ENCODE measurements at places on chromosomes 1 and 21.

GRCh38 chr1:32871364-32872191, 866 bp upstream of the FNDC5 start:
- ATAC-seq, result no peak

DNA sequence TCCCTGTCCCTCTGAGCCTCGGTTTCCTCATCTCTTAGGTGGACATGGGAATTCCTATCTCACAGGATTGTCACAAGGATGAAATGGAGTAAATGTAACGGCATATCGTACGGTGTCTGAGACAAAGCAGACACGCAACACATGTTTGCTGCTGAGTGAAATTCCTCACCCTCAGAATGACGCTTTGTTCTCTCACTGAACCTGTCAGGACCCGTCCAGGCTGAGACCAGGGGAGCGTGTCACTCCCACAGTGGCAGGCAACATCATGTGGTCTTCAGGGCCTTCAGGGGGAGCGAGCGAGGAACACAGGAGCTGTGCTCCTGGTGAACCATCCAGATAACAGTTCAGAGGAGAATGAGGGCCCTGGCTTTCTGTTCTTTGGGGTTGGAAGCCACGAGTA, 74.2 kb downstream of the TOMM20 start:
- no peak for ATAC-seq

- ATAC-seq, result no peak
Measured at GRCh38 chr1:56199956-56200355, 379.4 kb downstream of the PLPP3 start.

- no peak for ATAC-seq
Measured at GRCh38 chr21:39137248-39138178, 45.7 kb downstream of the PSMG1 start.

- no peak for ATAC-seq
Measured at GRCh38 chr21:19031953-19032352, 628.4 kb upstream of the TMPRSS15 start.
